Osteoblast (primary cell): ENCODE measurements at places on chromosomes 5 and 9. TPM values are rescaled to one million over a fixed set of nuclear protein-coding genes. Genes with fewer than 3 reads are reported as not detected.

Gene SPATA6L
- total RNA-seq: 0.72 and 1.2 TPM in 2 replicates

DNA sequence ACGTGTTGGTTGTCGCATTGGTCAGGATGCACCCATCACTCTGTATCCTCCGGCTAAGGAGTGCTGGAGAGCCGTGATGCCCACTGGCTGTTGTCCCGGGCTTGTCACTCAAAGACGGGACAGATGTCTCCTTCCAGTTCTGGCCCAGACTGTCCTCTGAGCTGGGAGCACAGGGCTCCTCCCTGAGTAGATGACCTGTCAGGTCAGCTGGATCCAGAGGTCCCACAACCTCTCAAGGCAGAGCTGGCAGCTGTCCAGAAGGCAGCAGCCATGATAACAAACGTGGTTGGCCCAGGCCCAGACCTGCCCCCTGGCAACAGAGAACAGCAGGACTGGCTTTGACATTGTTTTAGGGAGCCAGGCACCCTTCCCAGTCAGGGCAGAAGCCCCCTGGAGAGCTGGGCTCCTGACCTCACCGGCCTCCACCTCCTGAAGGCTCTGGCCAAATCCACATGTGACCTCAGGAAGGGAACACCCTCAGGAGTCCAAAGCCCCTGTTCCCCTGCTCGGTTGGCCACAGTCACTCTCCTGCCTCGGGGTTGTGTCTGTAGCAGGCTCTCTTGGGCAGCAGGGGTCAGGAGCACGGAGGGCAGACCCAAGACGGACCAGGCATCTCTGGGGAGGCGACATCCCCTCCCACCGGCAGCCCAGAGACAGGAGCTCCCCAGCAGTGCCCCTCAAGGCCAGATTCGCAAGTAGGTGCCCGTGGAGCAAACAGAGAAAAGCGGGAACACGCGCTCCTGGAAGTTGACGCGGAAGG lies 10.3 kb downstream of the TRIM7 start:
- peaks cover 14% of the 10 kb centered on the region for H3K4me1 ChIP-seq
- H3K27me3 ChIP-seq: no peaks in the 10 kb centered on the region
- H3K27ac ChIP-seq: no peak overlapping the region
- no peaks in the 10 kb centered on the region for H3K36me3 ChIP-seq

GRCh38 chr9:108642871-108643270 lies 212.9 kb downstream of the ACTL7B start:
- no peak overlapping the region for H3K4me3 ChIP-seq
- no peak for DNase-seq
- no peak overlapping the region for H3K27ac ChIP-seq
- no peaks in the 10 kb centered on the region for H3K36me3 ChIP-seq
- H3K4me1 ChIP-seq: peaks cover 24% of the 10 kb centered on the region

- no peaks in the 10 kb centered on the region for H3K27me3 ChIP-seq
- peaks cover 9% of the 10 kb centered on the region for H3K4me1 ChIP-seq
- peak; percentile 71 for DNase-seq
- peaks cover 29% of the 10 kb centered on the region for H3K36me3 ChIP-seq
- no peak overlapping the region for H3K4me3 ChIP-seq
- no peak overlapping the region for H3K27ac ChIP-seq
Observed at GRCh38 chr9:127455324-127455992, 4.1 kb downstream of the LRSAM1 start.

DNA sequence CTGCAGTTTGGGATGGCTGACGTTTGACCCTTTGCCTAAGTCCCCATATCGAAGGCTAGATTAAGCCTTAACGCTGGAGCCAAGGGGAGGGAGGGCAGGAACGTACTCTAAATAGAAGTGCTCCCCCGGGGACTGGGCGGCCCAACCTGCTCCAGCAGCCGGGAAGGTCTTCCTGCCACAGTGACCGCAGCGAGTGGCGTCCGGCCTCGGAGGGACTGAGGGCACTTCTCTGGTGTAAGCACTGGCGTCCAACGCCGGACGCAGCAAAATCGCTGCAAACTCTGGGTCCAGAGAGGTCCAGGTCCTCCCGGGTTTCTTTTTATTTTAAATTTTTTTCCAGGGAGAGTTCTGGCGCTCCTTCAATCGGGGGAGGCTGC lies 505 bp upstream of the ACER2 start:
- H3K4me1 ChIP-seq: peaks cover 20% of the 10 kb centered on the region
- no peak overlapping the region for H3K27ac ChIP-seq
- peak overlapping the region; percentile 79 for H3K4me3 ChIP-seq
- H3K36me3 ChIP-seq: no peaks in the 10 kb centered on the region
- H3K27me3 ChIP-seq: no peaks in the 10 kb centered on the region

GRCh38 chr9:35048511-35048910 lies 23.9 kb downstream of the VCP start:
- H3K4me3 ChIP-seq: no peak overlapping the region
- peaks cover 38% of the 10 kb centered on the region for H3K36me3 ChIP-seq
- H3K27me3 ChIP-seq: no peaks in the 10 kb centered on the region
- no peak for DNase-seq
- H3K4me1 ChIP-seq: no peaks in the 10 kb centered on the region

DNA sequence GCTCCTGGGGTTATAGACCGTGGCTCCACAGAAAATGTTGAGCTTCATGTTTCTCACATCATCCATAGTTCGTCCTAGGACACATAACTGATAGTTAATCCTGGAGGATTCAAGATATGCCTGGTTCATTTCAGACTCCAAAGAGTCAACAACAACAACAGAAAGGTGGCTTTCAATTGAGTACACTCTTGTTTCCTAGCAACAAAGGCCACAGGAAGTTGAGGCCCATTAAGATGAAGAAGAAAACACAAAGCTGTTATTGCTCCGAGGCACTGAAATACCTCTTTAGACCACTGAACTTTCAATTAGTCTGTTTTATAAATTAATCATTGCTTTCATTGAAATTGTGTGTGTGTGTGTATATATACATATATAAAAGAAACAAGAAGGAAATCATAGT lies 154.5 kb downstream of the YIPF5 start:
- H3K27ac ChIP-seq: no peak overlapping the region
- H3K4me3 ChIP-seq: no peak overlapping the region
- DNase-seq: no peak
- no peaks in the 10 kb centered on the region for H3K27me3 ChIP-seq

DNA sequence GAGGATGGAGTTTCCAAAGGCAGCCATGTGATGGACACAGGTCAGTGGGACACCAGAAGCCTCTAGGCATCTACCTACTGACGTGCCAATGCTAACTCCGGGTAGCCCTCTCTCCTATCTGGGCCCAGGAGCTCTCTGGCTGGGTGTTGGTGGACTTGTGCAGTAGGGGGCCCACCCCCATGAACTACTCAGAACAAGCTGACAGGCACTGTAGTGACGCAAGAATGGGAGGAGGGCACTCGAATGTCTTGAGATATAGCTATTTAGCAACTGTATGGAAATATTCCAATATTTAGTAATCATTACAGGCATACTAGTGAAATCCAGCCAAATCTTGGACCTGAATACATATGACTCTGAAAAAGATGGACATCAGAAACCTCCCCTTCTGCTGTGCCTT lies 5.7 kb upstream of the DOCK2 start:
- H3K4me1 ChIP-seq: peaks cover 43% of the 10 kb centered on the region
- no peak for DNase-seq
- H3K4me3 ChIP-seq: no peak overlapping the region
- no peaks in the 10 kb centered on the region for H3K36me3 ChIP-seq
